Muscle of leg (tissue), 16 donors: ENCODE measurements at places on chromosomes 7 and 10. TPM values are rescaled to one million over a fixed set of nuclear protein-coding genes. Genes with fewer than 3 reads are reported as not detected.

Gene PRKG1
- total RNA-seq: 51.3 TPM

Gene RPEL1
- total RNA-seq: not detected

Gene AHR
- 41.4 TPM for total RNA-seq

Gene PRPS1L1
- total RNA-seq: not detected

Gene WEE2
- 0.09 TPM for total RNA-seq

GRCh38 chr7:117095055-117095454 lies 141.8 kb downstream of the ST7 start:
- no peaks in the 10 kb centered on the region for H3K4me1 ChIP-seq
- no peaks in the 10 kb centered on the region for H3K27me3 ChIP-seq
- H3K36me3 ChIP-seq: no peaks in the 10 kb centered on the region
- H3K27ac ChIP-seq: no peak overlapping the region
- DNase-seq: no peak

DNA sequence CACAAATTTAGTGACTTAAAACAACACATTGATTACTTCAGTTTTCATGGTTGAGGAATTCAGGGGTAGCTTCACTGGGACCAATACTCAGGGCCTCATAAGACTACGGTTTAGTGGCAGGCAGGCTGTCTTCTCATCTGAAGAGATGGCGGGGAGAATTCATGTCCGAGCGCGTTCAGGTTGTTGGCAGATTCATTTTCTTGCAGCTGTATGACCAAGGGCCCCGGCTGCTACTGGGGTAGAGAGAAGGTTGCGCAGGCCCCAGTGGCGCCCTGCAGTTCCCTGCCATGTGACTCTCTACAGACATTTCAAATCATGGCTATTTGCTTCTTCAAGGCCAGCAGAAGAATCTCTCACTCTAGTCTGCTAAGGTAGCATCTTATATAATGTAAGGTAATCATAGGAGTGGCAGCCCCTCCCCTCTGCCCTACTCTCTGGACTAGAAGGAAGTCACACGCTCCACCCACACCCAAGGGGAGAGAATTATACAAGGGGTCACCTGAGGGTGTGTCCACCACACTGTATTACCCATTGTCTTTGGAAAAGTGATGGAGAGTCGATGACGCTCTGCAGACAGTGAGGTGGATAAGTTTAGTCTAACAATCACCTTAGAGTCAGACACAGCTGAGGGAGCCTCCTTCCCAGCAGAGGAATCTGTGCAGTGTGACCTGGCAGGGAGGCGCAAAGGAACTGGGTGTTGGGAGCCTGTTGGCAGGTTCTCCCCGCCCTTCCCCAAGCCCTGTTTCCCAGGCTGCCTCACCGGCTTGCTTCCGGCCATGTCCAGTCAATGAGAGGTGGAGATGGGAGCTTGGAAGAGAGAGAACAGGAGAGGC lies 35.7 kb upstream of the PLEKHA1 start:
- no peak for DNase-seq
- H3K27ac ChIP-seq: no peak overlapping the region
- no peak overlapping the region for H3K4me3 ChIP-seq
- H3K36me3 ChIP-seq: no peaks in the 10 kb centered on the region
- peaks cover 2% of the 10 kb centered on the region for H3K27me3 ChIP-seq

DNA sequence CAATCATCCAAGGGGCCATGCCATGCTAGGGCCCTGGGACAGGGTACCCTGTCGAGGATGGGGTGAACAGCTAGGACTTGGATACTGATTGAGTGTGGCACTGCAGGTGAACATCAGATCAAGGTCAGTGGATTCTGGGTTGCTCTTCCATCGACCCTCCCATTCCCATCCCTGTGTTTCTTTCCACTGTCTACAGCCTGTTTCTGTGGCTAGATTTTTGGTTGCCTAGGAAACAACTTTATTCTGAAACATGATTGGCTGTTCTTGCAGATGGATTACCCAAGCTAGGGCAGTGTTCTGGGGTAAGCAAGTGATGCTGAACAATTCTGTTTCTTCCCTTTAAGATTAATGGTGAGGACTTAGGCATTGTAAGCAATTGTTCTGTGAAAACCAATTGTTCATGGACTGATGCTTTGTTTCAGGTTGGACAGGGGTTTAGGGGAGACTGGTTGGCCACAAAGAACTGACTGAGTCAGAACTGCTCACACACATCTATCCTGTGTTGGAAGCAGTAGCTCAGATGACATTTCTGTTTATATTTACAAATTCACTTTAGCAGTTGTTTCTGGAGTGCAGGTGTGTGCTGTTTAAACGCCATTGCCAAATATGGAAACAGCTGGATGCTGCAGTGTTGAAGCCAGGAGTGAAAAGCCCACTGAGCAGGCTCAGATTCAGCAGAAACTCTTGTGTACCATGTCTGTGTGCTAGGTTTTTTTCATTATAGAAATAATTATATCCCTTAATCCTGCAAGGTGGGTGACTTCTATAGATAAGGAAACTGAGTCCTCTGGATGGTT lies 102.3 kb upstream of the BTBD16 start:
- H3K27ac ChIP-seq: peak overlapping the region; percentile 32
- peaks cover 9% of the 10 kb centered on the region for H3K27me3 ChIP-seq
- DNase-seq: peak; percentile 75
- peaks cover 4% of the 10 kb centered on the region for H3K36me3 ChIP-seq
- H3K4me1 ChIP-seq: peaks cover 66% of the 10 kb centered on the region

- H3K4me3 ChIP-seq: no peak overlapping the region
- H3K4me1 ChIP-seq: no peaks in the 10 kb centered on the region
- no peaks in the 10 kb centered on the region for H3K36me3 ChIP-seq
- peaks cover 2% of the 10 kb centered on the region for H3K27me3 ChIP-seq
- H3K27ac ChIP-seq: no peak overlapping the region
- DNase-seq: no peak
Measured at GRCh38 chr7:69002416-69002815, 595.9 kb upstream of the AUTS2 start.

DNA sequence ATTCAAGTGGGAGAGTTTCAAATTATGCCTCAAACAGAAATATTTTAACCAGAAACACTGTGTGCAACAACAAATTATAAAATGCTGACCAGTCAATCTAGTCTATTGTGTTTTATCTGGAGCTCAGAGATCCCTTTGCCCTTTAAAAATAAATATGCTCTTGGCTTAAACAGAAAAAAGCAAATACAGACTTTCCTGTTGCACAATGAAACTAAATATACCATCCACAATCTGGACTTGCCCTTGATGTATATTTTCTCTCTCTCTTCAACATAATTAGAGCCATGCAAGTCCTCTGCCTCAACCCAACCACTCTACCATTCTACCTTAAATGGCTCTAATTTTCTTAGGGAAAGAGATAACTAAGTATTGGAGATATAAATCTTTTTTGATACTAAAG lies 34.9 kb downstream of the ASAH2 start:
- H3K4me1 ChIP-seq: no peaks in the 10 kb centered on the region
- H3K36me3 ChIP-seq: no peaks in the 10 kb centered on the region
- no peaks in the 10 kb centered on the region for H3K27me3 ChIP-seq
- DNase-seq: no peak

DNA sequence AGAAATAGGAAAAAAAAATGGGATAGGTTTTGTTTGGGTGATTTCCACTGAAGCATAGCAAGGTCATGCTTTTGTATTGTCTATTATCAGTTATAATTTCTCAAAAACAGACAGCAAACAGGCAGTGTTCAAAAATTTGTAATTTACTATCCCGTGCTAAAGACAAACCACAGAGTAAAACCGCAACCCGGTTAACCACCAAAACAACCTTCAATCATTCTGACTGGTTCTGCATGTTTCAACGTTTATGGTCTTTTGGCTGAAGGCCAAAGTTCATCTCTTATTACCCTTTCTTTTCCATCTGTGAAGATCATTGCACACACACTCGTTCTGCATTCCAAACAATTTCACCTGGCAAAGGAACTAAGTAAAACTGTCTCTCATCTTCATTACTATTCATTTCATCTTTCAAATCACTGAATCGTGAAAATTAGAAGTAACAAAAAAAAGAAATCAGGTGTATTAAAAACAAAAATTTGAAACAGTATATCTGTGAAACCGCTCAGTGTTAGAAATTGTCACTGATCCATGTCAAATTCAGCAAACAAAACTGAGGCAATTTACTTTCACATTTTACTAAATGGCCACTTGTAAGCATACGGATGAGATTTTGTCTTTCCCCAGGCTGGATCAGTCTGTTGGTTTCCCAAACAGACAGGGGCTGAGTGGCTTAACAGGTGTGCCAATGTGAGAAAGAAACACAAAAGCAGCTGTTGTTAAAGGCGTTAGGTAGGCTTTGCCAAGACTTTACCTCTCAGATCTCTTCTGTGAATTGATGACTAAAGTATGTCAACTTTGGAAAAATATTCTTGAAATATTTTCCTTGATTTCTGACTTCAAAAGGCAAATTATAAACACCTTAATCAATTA lies 539.6 kb downstream of the CNTNAP2 start:
- no peaks in the 10 kb centered on the region for H3K4me1 ChIP-seq
- H3K27ac ChIP-seq: no peak overlapping the region
- peak; percentile 74 for DNase-seq
- no peaks in the 10 kb centered on the region for H3K36me3 ChIP-seq
- H3K4me3 ChIP-seq: no peak overlapping the region

DNA sequence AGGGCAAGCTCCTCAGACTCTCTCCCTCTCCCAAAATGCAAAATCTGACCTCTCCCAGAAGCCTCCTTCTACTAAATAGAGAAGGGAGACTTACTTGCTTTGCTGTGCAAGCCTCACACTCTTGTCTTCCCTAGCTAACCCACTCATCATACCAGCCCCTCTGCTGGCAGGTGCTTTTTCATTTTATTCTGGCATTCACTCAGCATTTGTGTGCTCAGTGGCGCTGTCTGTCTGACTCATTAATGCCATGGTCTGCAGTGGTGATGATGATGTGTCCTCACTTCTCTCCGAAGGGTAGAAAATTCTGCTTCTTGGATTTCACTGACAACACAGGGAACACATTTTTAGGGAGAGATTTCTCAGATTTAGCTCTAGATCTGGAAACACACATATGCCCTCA lies 22.0 kb upstream of the BTRC start:
- no peak overlapping the region for H3K4me3 ChIP-seq
- H3K27ac ChIP-seq: no peak overlapping the region
- H3K27me3 ChIP-seq: peaks cover 2% of the 10 kb centered on the region
- peaks cover 18% of the 10 kb centered on the region for H3K4me1 ChIP-seq

- no peak overlapping the region for H3K27ac ChIP-seq
- DNase-seq: no peak
- H3K4me3 ChIP-seq: no peak overlapping the region
- no peaks in the 10 kb centered on the region for H3K4me1 ChIP-seq
Measured at GRCh38 chr7:7519528-7519927, 16.1 kb downstream of the COL28A1 start.

GRCh38 chr10:75525067-75525466 lies 93.6 kb downstream of the LRMDA start:
- H3K27ac ChIP-seq: no peak overlapping the region
- no peak overlapping the region for H3K4me3 ChIP-seq
- H3K27me3 ChIP-seq: no peaks in the 10 kb centered on the region
- H3K36me3 ChIP-seq: no peaks in the 10 kb centered on the region
- DNase-seq: no peak

DNA sequence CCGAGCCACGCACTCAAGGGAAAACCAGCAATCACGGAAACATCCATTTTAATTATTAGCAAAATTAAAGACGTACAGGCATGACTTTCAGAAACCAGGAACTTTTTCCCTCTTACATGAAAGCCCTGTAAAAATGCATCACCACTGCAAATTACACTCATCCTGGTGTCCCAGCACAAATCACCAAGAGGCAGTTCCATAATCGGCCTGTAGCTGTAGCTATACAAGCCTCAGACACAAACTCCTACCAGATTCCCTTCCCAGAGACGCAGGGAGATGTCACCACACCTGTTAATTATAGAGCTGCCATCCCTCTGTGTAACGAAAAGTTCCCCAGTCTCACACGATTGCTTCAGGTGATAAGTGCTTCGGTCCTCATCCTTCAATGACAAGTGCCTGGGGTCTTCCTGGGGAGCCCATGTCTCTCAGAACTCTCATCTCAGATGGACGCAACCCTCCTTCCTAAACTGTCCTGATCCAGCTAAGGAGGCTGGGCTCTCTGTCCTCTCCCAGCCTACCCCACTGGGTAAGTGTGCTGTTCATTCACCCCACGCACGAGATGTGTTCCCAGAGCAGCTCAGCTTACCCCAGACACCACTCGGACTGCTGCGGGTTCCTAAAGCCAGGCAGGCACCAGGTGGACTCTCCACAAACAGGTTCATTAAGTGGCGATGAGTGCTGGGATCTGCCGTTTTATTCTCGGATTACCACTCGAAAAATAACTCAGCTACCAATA lies 5.9 kb downstream of the FGFR2 start:
- H3K27ac ChIP-seq: no peak overlapping the region
- H3K36me3 ChIP-seq: no peaks in the 10 kb centered on the region
- H3K27me3 ChIP-seq: peaks cover 47% of the 10 kb centered on the region
- peaks cover 4% of the 10 kb centered on the region for H3K4me1 ChIP-seq
- no peak overlapping the region for H3K4me3 ChIP-seq
- no peak for DNase-seq

DNA sequence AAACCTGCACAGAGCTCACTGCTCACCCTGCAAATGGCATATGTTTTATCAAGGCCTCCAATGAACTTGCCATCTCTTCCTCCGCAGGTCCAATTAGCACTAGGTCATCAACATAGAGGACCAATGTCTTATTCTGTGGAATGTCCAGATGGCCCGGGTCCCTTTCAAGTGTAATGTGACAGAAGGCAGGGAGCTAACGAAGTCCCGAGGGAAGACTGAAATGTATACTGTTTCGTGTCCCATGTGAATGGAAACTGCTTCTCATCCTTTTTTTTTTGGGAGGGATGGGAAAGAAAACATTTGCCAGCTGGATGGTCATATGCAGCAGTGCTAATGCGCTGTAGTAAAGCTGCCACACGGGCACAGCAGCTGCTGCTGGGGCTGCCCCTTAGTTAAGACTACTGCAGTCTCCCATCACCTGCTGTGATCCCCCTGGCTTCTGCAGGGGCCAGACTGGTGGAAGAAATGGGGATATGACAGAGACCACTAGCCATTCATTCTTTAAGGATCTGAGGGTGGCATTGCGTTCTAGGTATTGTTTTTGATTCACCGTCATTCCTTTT lies 61.7 kb upstream of the CCNY start:
- peaks cover 9% of the 10 kb centered on the region for H3K4me1 ChIP-seq
- no peak overlapping the region for H3K27ac ChIP-seq
- H3K4me3 ChIP-seq: no peak overlapping the region
- peak; percentile 70 for DNase-seq
- no peaks in the 10 kb centered on the region for H3K36me3 ChIP-seq

DNA sequence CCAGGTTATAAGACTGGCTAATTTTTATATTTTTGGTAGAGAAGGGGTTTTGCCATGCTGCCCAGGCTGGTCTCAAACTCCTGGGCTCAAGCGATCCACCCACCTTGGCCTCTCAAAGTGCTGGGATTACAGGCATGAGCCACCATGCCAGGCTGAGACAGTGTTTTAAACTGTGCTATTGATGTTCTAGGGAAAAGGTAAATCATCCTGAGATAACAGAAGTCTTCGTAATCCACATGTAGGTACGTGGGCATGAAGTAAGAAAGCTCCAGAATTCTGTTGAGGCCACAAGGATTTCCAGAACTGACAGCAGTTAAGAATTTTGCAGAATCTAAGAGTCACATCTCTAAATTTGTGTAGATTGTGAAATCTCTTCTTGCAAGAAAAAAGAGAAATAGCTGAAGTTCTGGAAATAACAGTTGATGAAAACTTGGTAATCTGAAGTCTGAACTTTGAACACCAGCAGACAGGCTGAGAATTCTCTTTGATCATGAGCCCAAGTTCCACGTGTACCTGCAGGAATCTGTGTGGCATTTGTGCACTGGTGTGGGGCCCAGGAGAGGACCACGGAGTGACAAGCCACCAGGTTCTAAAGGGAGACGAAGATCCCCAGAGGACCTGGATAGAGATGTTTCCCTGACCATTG lies 24.6 kb downstream of the C7orf33 start:
- no peaks in the 10 kb centered on the region for H3K36me3 ChIP-seq
- no peaks in the 10 kb centered on the region for H3K27me3 ChIP-seq
- H3K27ac ChIP-seq: no peak overlapping the region
- no peak for DNase-seq

GRCh38 chr7:148882841-148883265 lies 1.2 kb downstream of the EZH2 start:
- no peaks in the 10 kb centered on the region for H3K36me3 ChIP-seq
- H3K4me3 ChIP-seq: peak overlapping the region; percentile 75
- no peak for DNase-seq
